Esophagus squamous epithelium (tissue), 5 donors: ENCODE measurements at places on chromosomes 12 and 14.

DNA sequence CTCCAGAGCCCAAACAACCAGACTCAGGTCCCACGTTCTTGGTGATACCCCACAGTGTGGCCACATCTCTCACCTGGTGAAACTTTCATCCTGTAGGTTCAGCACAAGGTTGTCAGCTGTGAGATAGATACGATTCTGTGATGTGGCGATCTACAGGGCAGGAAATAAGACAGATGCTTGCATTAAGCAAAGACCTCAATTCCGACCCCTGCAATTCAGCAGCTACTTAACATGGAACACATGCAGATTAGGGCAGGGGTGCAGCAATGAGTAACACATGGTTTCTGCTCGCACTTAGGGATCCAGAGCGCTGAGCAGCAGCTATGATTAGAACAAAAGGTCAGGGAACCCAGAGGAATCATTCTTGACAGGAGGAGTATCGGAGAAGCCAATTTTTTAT is 4.1 kb downstream of the PHB2 start:
- no peak for DNase-seq

GRCh38 chr12:7501031-7501588 is 2.5 kb downstream of the CD163 start:
- DNase-seq = no peak

DNA sequence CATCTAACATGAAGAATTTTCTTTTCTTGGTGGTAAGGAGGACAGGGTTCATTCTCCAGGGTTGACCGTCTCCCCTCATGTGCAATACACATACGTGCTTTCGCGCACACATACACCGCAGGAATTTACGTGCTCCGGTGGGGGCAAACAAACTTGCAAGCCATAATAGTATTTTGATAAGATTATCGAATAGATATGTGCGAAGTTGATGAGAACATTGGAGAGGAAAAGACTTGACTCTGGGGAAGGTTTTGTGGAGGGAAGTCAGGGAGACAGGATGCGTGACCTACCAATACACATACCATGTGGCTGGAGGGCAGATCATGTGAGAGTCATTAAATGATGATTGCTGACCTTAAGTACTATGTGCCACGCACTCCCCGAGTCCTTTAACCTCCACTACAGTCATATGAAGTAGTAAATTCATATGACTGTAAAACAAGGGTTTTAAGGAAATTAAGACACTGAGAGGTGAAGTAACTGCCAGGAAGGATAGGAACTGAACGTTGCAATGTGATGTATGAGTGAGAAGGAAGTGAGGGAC is 921 bp downstream of the RAD51B start:
- no peak for DNase-seq

- no peak for DNase-seq
These were observed 80.8 kb downstream of the C14orf132 start for GRCh38 chr14:96119947-96120346.

DNA sequence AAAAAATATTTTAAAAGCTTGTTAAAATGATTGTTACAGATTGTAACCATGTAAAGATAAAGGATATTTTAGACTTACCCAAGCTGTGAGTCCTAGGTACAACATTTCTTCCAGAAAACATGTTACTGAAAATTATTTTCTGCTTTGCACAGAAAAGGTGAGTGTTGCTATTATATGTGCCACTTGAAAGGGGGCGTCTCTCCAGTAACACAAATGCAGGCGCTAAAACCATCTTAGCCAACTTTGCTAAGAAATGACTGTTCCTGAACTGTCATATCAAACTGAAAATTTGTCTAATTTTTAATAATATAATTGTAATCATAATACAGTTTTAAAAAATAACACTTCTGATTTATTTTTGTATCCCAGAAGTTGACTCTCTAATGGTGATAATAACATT is 75.6 kb upstream of the KRAS start:
- no peak for DNase-seq

DNA sequence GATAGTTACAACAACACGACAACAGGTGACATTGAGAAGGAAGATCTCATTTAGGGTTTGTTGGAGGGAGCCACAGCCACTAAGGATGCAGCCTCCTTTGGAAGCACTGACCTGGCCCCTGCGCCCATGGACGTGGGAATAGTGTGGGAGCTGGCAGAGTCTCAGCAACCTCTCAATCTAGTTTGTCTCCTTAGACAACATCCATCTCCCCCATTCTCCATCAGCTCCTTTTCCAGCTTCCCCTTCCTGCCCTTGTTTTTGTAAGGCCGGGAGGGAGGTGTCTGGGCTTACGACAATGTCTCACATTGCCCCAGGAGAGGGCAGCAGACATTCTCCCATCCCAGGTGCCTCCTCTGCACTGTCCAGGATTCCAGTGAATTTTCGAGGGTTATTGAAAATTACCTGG is 170.2 kb upstream of the PZP start:
- DNase-seq = no peak

DNA sequence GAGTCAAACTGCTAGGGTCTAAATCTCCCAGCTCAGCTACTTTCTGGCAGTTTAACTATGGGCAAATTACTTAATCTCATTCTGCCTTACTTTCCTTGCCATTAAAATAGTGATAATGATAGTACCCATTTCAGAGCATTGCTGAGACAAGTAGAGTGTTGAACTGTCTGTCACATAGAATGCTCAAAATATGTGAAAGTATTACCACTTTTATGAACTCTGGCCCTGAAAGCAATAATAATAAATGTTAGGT is 19.9 kb downstream of the SRGAP1 start:
- no peak for DNase-seq

GRCh38 chr14:102586420-102587104 is 5.9 kb upstream of the RCOR1 start:
- DNase-seq = no peak
